Liver (tissue), 10 donors: ENCODE measurements at places on chromosomes 7 and 10.
A peak's percentile ranks its signal among the peaks of the same experiment; 100 is the strongest.

GRCh38 chr10:100359030-100359432 lies 12.0 kb downstream of the SCD start:
- no peak for DNase-seq

- no peak for DNase-seq
These were observed 163.6 kb downstream of the PDE1C start for GRCh38 chr7:31906479-31907171.

DNA sequence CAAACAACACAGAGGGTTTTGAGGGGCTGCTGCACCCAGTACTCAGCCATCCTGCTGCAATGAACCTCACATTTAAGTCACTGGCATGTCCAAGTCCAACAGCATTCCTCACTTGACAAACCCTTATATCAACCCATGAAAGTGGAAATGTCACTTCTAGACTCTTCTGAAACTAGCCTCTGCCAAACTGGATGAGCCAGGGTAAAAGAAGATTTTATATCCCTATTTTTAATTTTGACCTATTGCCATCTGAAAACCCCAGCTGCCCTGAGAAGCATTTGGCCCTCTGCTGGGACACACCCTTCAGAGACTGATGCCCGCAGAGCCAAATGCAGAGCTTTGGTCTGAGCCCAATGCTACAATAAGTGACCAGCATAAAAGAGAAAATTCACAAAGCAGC lies 201.1 kb downstream of the ANK3 start:
- no peak for DNase-seq

DNA sequence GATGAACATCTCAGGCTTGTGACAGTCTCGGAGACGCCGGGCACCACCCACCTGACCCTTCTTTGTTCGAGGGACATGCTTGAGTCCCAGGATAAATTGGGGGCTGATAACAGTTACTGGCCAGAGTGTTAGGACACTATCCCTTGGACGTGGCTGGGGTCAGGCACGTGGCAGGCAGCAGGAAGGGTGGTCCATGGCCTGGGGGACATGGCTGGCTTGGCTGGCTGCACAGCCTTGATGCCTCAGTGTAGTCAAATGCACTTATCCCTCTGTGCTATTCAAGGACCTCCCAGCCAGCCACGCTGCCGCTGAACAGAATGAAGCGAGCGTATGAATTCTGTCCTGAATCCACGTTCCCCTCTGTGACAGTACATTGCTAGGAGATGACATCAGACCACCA lies 662.0 kb upstream of the FOXK1 start:
- no peak for DNase-seq

- no peak for DNase-seq
These were observed 182.1 kb downstream of the EVX1 start for GRCh38 chr7:27424749-27425148.

DNA sequence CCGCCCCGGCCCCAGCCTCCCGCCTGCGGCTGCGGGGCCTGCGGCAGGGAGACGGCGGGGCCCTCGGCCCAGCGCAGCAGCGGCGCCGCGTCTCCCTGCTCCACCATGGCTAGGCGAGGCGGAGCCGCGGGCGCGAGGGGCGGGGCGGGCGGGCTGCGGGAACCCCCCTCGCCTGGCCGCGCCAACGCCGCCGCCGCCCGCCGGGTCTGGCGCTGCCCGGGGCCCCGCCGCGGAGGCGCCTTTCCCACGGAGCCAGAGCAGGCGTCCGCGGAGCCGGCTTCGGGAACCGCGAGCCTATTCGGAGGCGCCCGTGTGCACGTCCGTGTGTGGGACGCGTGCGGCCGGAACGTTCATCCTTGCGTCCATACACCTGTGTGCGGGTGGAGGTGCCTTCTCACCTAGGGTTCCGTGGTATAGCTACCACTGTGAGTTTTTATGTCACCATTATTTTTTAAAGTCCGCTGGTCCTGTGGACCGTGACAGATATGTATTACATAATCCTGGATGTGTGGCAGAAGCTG lies at the start of gene DENND11:
DENND11 (minus strand) TSS at position 120 of the 521 bp plus-strand sequence; CDS start at position 107, 13 bp downstream.
- peak; percentile 62 for DNase-seq

DNA sequence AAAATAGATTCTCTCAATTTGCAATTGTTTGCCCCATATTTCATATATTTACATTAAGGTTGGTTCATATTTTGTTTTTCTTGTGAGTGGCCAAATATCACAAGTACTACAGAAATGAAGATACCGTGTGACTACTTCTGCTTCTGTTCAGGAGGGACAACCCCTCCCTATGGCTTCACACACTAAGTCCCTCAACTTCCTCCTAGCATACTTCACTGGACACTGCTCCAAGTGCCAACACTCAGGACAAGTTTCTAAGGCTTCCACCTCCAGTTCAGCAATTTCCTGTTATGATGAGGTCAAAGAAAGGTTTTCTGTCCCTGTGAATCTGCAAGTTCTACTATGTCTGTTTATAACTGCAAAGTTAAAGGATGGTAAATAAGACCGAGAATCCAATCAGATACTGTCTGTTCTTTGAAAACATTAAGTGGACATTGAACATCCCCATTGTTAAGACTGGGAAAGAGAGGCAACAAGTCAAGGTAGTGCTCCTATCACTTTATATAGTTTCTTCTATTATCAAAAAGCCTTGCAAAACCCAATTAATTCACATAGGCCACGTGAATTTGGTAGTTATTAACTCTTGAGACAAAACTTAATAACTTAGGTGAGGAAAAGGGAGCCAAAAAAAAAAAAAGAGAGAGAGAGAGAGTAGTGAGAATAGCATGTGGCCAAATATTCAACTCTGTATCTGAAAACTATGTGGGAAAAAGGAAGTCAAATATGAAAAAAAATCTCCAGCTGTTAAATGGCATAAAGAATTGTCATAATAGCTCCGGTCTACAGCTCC lies 81.3 kb upstream of the DKK1 start:
- no peak for DNase-seq

DNA sequence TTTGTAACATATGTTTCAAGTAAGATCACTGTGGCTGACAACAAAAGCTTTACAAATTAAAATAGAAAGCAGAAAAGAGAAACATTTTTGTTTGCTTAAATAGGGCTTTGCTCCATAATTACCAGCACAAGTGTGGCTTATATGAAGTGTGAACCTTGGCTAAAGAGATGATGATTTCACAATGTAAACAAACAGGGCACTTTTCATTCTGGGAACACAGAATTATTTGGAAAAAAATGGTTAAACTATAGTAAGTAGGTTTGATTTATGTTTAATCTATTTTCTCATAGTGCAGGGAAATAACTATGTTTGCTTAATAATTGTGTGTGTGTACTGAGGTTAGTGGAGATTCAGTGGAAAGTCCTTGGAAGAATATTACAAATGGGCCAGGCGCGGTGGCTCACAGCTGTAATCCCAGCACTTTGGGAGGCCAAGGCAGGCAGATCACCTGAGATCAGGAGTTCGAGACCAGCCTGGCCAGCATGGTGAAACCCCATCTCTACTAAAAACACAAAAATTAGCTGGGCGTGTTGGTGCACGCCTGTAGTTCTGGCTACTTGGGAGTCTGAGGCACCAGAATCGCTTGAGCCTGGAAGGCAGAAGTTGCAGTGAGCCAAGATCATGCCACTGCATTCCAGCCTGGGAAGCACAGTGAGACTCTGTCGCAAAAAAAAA lies 19.1 kb upstream of the OTUD1 start:
- no peak for DNase-seq

DNA sequence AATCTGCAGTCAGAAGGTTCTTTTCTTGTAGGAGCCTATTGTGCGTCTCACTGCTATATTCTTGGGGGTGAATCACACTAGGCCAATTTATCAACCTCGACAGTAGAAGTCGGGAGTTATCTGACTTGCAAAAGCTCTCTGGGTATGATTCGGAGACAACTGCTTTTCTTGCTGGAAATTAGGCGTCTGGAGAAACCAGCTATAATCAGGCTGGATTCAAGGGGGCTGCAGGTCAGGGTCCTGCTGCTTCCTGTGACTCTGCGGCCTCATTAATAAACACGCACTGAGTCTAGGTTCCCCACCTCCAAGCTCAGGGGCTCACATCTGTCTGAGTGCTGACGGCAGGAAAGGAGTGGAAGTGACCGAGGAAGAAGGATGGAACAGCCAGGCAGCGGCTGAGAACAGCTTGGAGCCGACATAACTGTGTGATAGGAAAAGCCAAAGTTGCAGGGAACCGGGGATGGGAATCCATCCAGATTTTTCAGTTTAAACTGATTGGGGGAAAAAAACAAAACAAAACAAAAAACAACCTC lies 184.6 kb downstream of the FANK1 start:
- DNase-seq, result no peak

DNA sequence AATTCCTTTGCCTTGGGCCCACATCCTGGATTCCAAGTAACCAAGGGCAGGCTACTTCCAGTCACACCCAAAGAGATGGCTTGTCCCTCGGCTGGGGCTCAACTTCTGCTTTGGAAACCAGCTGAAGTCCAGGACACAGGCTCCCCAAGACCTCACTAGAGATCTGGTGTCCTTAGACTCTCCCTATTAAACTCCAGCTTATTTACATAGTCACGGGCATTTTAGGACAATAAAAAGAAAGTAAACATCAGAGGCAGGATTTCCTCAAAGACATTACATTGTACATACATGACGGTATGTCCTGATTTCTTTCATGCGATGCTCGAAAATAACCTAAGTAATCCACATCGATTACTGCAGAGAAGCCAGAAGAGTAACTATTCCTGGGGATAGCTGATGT lies 461.5 kb upstream of the C7orf33 start:
- DNase-seq, result no peak

DNA sequence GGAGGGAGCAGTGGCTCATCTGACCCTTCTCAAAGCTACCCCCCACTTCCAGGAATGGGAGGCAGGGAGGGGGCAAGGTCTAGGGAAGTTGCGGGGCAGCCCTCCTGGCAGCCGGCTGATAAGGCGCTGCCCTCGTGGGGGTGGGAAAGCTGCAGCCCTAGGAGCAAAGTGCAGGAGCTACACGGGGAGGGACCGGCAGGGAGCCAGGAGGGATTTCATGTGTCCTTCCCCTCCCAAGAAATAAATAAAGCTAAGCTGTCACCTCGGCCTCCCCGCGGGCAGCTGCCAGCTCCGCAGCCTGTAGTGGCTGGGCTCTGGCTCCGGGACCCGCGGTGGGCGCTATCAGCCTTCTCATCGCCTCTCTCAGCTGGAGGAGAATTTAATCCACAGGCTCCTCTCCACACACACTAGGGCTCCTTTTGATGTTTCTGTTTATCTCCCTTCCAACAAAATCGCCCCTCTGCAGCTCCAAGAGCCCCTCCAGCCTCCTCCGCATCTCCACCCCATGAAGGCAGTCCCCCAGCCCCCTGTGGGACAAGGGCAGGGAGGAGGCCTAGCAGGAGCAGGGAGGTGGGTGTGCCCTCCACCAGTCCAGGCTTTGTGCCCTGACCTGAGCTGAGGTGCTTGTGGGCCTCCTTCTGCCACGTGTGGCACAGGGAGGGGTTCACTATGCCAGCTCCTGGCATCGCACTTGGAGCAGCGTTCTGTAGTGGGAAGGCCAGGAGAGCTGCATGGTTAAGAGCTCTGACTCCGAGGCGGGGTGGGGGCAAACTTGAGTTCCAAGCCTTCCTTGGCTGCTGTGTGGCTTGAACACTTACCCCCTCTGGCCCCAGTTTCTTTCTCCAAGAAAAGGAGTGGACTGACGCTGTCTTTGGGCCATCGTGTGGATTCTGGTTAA lies 80.5 kb downstream of the C10orf105 start:
- peak; percentile 82 for DNase-seq

DNA sequence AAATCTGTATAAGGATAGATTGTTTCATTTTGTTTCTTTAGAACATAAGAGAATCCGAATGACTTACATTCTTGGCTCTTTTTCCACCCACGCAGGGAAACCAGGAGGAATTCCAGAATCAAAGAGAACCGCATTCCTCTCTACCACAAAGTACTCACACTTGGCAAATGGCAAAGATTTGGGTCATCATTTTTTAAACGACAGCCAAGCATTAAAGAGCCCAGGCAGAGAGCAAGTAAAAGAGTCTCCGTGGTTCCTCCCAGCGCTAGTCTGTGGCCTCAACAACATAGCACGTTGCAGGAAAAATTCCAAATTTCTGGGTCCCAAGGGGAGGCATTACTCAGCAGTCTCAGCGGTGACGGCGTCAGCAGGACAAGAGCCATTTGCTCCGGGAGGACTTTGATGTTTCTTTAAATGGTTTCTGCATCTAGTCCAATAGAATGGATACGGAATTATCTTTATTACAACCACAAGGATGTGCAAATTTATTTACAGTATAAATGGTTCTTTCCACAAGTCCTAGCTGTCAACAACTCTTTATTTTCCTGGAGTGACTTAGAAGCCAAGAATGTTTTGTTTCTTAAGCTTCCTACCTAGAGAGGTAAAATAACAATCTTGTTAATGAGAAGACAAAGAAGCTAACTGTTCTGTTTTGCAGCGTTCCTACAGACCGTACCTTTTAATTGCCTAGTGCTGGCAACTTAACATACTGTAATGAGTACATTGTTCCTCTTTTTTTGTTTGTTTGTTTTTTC lies 232.5 kb downstream of the SKIDA1 start:
- DNase-seq, result no peak

DNA sequence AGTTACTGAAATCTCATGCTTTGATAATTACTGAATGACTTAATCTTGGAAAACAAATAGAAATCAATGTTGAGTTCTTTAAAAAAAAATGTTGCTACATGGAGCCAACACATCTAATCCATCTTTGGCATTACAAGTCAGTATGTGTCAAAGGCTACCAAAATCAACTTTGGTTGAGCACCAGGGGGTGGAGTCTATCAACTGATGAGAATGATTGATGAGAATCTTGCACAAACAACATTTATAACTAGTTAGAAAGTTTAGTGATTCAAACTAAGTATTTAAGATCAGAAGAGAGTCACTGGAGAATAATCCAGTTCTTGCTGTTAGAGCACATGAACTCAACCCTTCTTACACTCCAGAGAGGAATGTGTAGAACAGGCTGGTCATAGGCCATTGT lies 70.5 kb upstream of the LRRC17 start:
- no peak for DNase-seq

- no peak for DNase-seq
These were observed 62.9 kb upstream of the FAM171A1 start for GRCh38 chr10:15433850-15434537.

DNA sequence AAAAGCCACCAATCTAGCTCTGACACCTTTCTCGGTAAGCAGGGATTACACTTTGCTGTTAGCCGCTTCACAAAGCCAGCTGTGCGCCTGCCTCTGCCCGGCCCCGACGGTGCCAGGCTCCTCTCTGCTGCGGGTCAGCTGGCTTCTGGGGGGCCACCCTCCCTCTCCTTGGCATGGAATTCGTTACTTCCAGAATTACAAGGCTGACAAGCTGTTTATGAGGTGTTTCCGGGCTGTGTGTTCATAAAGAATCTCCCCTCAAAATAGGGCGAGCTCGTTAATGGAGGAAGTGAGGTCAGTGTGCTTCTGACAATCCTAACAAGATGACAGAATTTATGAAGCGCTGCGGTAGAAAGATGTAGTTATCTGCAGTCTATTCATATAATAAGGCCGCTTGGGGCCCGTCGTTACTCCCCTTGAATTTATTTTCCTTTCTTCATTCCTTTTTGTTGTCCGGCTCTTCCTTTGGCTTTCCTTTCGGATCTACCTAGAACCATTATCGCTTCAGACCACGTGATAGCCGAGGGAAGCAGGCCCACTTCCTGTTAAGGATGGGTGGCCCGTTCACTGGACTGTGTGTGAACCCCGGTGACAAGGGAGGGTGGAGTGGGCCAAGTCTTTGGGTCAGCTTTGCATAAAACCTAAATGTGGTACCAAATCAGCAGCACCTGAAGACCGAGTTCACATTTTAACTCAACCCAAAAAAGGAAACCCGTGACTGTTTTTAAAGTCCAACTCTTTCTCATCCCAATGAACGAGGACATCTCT lies 273.0 kb upstream of the YAE1 start:
- DNase-seq, result no peak
